ENCODE measurements at places on chromosomes 5 and 9. TPM values are rescaled to one million over a fixed set of nuclear protein-coding genes. Genes with fewer than 3 reads are reported as not detected.

GRCh38 chr9:95003689-95004410 is 277.4 kb downstream of the AOPEP start:
- DNase-seq, result peak; percentile 56

GRCh38 chr9:122265149-122265915 is 650 bp downstream of the MRRF start:
- DNase-seq, result no peak

GRCh38 chr9:27304521-27304920 is 7.6 kb upstream of the EQTN start:
- DNase-seq, result no peak

DNA sequence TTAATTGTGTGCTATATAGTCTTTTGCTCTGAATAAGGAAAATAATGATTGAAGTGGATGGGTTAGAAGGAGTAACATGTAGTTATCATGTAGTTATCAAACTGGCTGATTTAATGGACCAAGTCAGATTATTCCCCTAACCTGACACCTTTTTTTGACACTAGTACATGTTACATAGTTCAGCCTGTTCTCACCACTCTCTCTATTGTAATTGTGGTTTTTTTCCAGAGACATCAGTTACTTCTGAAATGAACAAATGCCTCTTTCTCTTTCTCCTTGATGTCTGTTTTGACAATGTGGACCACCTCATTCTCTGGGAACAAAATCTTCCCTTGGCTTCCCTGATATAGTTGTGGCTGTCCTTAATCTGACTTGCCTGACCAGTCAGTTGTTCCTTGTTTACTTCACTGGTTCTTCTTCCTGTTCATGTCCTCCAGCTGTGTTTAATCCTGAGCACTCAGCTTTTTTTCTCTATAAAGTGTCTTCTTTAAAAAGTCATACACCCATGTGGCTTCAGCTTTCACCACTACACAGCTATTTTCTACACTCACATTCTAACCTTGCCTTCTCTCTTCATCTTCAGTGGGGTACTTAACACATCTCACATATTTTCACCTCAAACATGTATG is 243.4 kb downstream of the ARRDC3 start:
- DNase-seq, result no peak

DNA sequence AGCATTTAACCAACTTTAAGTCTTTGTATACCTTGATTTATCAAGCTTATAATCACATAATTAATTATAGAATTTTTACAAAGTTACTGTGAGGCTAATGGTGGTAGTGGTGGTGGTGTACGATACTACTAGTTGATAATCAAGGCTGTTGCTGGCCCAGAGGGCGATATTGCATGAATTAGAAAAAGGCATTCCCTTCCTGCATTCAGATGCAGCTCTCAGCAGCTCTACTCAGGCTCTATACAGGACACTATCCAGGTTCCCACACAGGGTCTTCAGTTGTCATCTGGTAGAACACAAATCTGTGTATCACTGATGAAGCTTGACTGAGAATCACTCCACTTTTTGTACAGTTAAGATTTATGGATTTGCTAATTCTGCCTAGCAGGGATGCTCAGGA is 562.8 kb upstream of the C9orf72 start:
- DNase-seq, result no peak

DNA sequence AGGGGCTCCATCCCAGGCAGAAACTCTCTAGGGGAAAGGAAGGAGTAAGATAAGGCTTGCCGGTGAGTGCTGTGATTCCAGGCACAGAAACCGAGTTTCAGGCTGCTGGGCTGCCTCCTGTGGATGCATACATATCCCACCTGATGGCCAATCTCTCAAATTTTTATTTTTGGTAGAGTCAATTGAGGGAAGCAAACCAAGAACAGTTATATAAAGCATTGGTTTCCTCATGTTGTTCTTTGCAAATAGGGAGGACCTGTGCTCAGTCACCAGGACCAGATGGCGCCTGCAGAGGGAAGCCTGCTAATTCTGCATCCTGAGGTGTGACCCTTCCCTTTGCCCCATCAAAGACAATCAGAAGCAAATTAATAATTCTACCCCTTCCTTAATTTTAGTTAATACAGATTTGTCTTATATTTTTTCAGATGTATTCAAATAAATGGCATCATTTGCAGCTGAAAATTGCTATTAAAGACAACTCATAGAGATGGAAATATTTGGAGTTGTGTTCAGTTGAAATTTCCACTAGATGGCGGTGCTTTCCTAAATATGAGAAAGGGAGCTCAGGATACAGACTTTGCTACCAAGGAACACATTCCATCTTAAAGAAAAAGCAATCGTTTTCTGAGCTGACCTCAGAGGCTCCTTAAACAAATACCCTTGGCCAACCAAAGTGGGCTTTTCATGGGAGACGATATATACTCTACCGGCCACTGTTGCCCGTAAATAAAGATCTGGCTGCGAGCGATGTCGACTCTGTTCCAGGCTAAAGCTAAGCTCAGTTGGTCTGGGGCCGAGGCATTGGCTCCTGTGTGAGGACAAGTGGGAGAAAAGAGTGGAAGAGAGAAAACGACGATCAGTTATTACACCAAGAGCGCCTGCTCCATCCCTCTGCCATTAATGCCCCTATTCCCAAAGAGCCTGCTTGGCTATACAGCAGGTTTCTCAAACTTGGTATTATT is 225.7 kb upstream of the KLF9 start:
- no peak for DNase-seq

- DNase-seq, result no peak
These were observed 341.8 kb downstream of the NFIB start for GRCh38 chr9:13971966-13972655.

CEL gene
- 2.7 TPM for total RNA-seq

GRM6 gene
- not detected for total RNA-seq

CAVIN4 gene
- 0.83 TPM for total RNA-seq
